ENCODE measurements at places on chromosomes 6 and 20.

DNA sequence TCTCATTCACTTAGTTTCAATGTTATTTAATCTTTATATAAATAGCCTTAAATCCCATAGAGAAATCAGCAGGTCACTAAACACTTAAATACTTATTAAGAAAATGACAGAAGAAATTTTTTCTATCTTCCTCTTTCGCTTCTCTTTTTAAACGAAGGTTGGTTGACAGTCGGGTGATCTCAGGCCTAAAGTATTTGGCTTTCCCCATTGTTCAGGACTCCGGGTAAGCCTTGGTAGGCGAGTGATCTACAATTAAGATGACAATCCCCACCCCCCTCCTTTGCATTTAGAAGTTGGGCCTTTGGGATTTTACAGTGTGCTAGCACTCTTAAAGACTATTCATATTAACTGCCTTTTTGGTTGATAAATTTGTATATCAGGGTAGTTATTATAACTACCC is 19.7 kb upstream of the UTRN start:
- no peak for DNase-seq

DNA sequence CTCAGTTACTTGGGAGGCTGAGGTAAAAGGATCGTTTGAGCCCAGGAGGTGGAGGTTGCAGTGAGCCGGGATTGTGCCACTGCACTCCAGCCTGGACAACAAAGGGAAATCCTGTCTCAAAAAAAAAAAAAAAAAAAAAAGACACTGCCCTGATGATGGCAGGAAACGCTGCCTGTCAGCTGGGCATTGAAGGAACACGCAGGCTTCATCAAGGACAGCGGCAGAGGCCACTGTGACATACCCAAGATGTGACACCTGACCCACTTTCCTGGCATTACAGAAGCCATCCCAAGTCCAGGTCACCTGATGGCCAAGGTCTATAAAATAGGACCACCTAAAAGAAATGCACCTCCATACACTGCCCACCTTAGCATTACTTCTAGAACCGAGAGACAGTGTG is 75.9 kb downstream of the RIPOR3 start:
- DNase-seq = no peak

DNA sequence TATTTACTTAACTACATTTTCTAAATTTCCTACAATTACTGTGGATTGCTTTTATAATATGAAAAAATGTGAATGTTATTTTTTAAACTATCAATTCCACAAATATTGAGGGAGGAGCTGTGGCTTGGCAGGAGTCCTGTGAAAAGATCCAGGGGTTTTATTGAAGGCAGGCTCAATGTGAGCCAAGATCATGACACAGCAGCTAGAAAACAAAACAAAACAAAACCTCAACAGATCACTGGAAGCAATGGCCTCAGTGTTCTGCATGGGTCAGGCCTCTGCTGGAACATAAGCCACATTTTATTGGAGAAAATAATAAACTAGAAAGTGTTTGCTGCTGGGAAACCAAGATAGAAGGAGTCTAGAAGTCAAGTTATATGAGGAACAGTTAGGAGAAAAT is 19.4 kb upstream of the RCAN2 start:
- no peak for DNase-seq

DNA sequence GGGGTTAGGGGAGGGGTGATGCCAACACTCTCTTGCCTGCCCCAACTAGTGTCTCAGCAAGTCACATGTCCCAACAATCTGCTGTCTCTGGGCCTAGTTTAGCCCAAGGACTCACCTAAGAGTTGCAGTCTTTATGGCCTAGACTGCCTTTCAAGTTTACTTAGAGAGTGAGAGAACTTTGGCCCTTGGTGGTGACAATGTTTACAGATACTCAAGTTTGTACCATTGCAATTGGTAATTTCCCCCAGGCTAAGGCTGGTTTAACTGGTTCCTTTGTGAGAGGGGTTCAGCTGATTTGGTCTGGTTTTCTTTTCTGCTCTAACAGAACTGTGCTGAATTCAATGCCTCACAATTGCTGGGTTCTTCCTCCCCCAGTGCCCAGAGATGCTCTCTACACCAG is 1279.9 kb upstream of the EYS start:
- no peak for DNase-seq

- no peak for DNase-seq
Observed at GRCh38 chr6:169248521-169248971, 5.1 kb downstream of the THBS2 start.

GRCh38 chr20:16243470-16243869 is 329.8 kb downstream of the KIF16B start:
- no peak for DNase-seq

DNA sequence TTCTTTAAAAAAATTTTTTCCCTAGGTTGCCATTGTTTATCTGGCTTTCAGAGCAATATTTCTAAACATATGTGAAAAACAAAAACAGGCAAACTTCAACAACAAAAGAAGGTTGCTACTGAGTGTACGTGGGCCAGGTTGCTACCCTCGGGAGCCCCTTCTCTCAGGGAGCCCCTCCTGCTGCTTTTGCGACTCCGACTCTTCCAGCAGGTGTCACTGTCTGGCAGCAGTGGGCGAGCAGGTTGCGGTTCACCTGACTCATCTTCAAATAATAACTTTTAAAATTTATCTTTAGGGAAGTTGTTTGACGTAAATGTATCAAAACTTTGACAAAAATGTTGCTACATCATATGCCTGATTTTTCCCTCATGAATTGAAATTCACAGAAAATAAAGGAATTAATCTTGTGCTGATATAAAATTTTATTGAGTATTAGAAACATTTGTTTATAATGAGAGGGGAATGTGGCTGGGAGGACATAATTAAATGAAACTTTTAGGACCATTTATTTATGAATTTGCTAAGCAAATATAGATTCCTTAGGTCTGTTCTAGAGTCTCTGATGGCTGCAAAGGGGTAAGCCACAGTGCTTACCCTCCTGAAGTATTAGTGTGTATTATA is 138.8 kb downstream of the HIVEP1 start:
- DNase-seq = no peak

GRCh38 chr6:101758368-101758767 is 364.9 kb downstream of the GRIK2 start:
- no peak for DNase-seq

DNA sequence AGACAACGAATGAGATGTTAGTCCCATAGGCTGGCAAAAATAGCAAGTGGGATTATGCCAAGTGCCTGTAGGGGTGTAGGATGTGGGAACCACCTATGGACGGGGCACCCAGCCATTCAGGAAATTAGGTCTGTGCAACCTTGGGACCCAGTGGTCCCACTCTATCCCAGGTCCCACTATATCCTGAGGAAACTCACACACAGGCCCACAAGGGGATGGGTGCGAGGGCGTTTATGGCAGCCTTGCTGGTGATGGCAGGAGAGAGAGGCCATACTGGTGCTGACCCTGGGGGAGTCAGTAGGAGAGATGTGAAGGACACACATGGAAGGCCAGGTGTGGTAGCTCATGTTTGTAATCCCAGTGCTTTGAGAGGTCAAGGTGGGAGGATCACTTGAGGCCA is 163.6 kb downstream of the EYA2 start:
- no peak for DNase-seq

DNA sequence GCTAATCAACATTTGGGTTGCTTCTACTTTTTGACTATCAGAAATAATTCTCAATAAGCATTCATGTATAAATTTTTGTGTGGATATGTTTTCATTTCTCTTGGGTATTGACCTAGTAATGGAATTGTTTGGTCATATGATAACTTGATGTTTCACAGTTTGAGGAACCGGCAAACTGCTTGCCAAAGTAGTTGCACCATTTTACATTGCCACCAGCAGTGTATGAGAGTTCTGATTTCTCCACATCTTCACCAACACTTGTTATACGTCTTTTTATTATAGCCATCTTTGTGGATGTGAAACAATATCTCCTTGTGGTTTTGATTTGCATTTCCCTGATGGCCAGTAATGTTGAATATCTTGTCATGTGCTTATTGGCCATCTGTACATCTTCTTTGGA is 42.6 kb upstream of the TGM2 start:
- no peak for DNase-seq

DNA sequence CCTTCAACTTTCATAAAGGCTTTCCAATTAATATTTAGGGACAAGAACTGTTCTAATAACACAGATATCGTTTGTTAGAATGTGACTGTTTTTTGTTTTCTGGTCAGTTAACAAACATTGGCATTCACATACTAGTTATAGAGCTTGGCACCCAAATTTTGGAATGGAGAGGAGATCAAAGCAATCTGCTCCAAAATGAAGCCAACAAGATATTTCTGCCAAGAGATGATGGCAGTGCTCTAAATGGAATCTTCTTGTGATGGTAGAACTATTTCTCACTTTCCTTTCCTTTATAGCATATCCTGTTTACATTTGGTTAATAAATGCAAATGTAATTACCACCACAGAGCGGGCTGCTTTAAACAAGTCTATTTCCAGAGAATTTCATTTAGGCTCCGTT is 208.3 kb upstream of the RIMS1 start:
- DNase-seq = no peak

GRCh38 chr6:3747100-3747737 is 4.3 kb downstream of the PXDC1 start:
- DNase-seq = no peak

DNA sequence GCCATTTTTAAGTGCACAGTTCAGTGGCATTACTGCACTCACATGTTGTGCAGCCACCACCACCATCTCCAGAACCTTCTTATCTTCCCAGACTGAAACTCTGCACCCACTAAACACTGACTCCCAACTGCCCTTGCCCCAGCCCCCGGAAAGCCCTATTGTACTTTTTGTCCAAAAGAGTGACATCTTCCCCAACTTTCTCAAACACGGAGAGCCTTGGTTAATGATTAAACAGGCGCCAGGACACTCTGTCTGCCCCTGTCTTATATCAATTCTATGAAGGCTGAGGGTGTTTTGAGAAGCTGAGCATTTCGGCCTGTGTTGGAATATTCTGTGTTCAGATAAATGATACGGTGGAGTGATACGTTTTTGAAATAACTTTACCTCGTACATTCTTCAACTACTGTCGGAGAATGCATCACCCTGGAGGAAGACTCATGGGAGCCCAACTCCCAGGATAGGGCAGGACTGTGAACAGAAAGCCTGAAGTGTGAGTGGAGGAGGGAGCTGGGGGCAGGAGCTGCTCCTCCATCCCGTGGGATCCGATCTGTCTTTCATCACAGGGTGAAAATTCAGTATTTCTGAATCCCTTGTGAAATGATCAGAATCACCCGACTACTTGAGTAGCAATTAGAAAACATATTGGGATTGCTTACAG is 68.7 kb upstream of the FOXC1 start:
- DNase-seq = no peak

DNA sequence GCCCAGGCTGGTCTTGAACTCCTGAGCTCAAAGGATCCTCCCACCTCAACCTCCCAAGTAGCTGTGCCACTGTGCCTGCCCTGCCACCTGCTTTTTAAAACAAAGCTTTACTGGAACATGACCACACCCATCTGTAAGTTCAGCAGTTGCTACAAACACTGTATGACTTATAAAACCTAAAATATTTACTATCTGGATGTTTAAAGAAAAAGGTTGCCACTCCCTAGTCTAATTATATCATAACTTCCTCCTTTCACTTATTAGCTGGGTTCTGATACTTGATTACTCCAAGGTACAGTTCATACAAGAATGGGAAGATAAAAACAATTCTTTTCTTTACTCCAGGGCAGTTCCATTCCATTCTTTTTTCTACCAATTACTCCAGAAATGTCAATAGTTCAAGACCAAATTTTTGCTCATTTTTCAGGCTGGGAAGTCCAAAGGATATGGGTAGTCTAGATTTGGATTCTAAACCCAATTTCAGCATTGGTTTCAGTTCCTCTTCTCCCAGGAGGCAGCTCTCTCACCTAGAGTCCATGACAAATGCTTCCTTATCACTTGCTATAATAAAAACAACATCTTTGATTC is 63.1 kb downstream of the SEC63 start:
- DNase-seq = no peak

GRCh38 chr6:82385961-82386360 is 22.3 kb downstream of the TPBG start:
- no peak for DNase-seq

DNA sequence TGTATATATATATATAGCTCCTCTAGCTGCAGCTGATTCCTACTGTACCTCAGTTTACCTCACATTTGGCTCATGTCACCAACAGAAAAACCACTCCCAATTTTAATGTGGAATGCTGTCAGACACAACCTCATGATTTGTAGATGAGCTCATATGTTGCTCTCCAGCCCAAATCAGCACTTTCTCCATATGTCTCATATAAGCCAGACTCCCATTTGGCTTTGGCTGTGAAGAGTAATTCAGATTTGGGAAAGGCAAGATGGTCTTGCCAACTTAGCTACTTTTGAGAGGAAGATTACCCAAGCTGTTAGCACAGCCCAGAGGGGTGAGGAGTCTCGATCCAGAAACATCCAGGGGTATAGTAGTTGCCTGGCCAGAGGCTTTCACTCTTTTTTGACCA is 342.2 kb upstream of the NT5E start:
- no peak for DNase-seq

- no peak for DNase-seq
Observed at GRCh38 chr20:14643556-14643955, 306.1 kb upstream of the FLRT3 start.

DNA sequence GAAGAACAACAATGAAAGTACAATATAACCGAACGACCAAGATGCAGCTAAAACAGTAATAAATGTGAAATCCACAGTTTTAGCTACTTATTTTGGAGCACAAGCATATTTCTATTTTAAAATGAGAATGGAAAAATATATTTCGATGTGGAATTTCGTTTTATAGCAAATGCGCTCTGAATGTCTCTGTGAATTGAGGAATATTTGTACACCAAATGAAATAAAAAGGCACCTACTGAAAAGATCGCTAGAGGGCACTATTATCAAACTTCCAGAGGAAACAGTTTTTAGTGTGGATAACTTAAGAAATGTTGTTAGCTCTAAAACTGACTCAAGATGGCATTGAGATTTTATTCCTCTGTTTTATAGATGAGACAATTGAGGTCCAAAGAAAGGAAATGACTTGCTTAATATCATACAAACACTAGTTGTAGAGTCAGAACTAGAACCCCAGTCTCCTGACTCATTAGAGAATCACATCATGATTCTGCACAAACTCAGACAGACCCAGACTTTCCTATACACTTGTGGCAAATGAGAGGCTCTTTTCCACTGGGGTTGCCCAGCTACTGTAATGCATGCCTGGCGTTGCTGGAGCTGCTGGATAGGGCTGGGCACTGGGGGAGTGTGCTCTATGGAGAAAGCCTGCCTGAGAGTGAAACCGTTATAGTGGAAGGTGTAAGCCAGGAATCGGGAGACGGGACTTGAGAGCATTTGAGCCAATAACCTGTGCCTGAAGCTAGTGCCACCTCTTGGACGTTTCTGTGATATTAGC is 51.9 kb downstream of the GCLC start:
- no peak for DNase-seq
